ENCODE measurements at places on chromosomes 6 and 20.

DNA sequence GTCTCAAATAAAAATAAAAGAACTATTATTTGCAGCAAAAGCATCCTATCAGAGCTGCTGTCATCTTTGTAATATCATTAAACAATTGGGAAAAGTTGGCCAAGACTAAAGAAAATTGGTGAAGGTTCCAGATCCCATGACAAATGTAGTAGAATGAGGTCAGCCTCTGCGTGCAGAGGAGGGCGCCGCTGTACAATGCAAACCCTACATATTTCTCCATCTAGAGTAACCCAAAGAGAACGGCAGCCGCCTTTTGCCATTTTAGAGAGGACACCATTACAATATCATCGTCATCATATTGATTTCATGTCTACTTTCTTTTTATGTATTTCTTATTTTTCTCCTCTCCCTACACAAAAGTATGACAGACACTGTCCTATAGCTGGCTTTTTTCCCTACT lies 59.5 kb downstream of the ZMYND8 start:
- no peak for DNase-seq

- no peak for DNase-seq
Observed at GRCh38 chr6:166737261-166737660, 110.2 kb upstream of the RPS6KA2 start.

DNA sequence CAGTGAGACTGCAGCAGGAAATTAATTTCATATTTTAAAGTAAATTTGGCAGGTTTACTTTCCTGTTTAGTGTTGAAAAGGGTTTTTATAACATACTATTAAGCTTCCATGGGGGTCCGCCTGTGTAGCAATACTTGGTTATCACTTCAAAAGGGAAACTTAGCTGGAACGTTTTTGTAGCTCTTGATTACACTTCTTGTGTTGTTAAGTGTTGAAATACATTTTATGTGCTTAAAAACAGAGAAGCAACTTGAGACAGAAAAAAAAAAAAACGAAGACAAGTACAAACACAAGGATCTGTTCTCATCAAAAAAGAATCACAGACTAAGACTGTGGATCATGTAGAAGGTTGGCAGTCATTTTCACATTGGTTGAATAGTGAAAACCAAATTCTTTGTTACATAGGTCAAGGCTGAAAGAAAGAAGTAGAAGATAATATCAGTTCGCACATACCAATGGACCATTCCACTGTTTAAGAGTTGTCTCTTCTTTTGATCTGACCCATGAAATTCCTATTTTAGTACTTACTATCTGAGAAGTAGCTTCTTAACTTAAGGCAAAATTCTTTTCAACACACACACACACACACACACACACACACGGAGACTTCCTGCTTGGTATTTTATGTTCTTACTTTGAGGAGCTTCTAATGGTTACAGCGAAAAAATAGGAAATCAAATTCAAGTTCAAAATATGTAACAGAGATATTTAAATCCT lies 113.9 kb upstream of the SLC35B3 start:
- no peak for DNase-seq

DNA sequence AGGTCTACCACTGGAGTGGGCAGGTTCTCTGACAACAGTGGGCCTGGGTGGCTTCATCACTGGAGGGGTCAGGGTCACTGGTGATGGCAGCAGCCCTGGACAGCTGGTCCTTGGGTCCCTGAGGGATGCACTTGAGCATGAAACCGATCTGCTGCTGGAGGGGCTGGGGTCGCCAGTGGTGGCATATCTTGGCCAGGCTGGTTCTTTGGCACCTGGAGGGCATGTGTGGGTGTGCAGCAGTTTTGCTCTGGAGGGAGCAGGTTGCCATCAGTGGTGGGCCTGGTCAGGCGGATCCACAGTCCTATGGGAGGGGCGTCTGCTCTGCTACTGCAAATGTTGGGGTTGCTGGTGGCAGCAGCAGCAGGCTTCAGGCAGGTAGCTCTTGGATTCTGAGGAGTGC lies 117.0 kb downstream of the AIG1 start:
- DNase-seq, result no peak

Data from stimulated activated CD8-positive, alpha-beta memory T cell treated with anti-CD3 and anti-CD28 coated beads, Interleukin-7, amount 100 ng/mL, for 48 hours (primary cell).